ENCODE measurements at places on chromosomes 3 and 15. TPM values are rescaled to one million over a fixed set of nuclear protein-coding genes. Genes with fewer than 3 reads are reported as not detected.

Gene LRRC2
- total RNA-seq: 0.13 TPM

Gene GASK1A
- total RNA-seq: 0.92 TPM

Gene EPHB3
- total RNA-seq: 2.7 TPM

Gene GRAMD1C
- 12.6 TPM for total RNA-seq

Gene SETD5
- 26.7 TPM for total RNA-seq

Gene ZPLD1
- 0.26 TPM for total RNA-seq

Gene THPO
- 0.13 TPM for total RNA-seq

Gene NEIL1
- 5.3 TPM for total RNA-seq

Gene ZDHHC19
- total RNA-seq: not detected

Gene IL20RB
- total RNA-seq: 0.31 TPM

Gene PRSS50
- total RNA-seq: not detected

Gene TLNRD1
- 4.6 TPM for total RNA-seq

Gene ARNT2
- 6.5 TPM for total RNA-seq

Gene VPS18
- total RNA-seq: 51.5 TPM

Gene ROBO1
- total RNA-seq: 55.9 TPM

Gene AKAP13
- total RNA-seq: 117 TPM

Gene SGO1
- total RNA-seq: 4.6 TPM

Gene CPLX3
- not detected for total RNA-seq

Gene GP5
- total RNA-seq: 0.26 TPM

Gene EPHB1
- total RNA-seq: 1.5 TPM

Gene GUCA1C
- not detected for total RNA-seq

Gene AADACL2
- total RNA-seq: not detected

Measured in aortic smooth muscle cell (primary cell).